OCI-M1 (cell line): ENCODE measurements at places on chromosomes 12 and 14.
A peak's percentile ranks its signal among the peaks of the same experiment; 100 is the strongest.

- no peak for DNase-seq
Measured at GRCh38 chr12:80590085-80590484, 117.3 kb upstream of the MYF6 start.

GRCh38 chr12:30811966-30812365 lies 57.2 kb upstream of the CAPRIN2 start:
- peak; percentile 19 for DNase-seq

- DNase-seq = no peak
Measured at GRCh38 chr14:85583380-85583779, 53.4 kb downstream of the FLRT2 start.

DNA sequence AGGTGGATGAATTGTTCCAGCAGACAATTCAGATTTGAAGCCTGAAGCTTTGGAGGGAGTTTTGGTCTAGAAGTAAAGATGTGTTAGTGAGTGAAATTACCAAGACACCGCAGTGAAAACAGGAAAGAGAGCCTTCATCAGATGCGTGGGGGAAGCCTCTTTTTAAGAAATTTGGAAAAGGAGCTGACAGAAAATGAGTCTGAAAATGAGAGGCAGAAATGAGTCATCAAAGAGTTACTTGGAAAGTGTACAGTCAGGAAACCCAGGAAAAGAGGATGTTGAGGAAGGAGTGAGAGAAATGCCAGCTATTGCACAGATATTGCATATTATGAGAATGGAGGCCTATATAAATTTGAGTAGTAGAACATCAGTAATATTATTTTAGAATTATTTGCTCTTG lies 520.7 kb downstream of the NRXN3 start:
- peak; percentile 26 for DNase-seq

- no peak for DNase-seq
Measured at GRCh38 chr14:63203015-63203414, 1.2 kb upstream of the RHOJ start.

GRCh38 chr12:97862072-97862471 lies 399.5 kb downstream of the RMST start:
- no peak for DNase-seq

DNA sequence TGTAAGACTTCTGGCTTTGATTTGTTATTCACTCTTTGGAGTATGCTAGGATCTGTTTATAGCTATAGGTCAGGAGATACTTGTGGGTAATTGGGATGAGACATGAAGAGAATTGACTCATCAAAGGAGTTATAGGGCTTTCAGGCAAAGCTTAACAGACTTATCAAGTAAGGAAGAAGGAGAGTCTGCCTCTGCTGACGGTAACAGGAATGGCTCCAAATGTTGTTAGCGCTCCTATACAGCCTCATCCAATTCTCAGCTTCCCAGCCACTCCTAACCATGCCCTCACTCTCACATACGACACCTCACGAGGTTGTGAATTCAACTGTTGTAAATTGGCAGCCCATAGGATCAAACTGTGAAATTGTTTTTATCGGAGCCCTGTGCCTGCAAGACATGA lies 140.5 kb downstream of the KCNA5 start:
- no peak for DNase-seq

DNA sequence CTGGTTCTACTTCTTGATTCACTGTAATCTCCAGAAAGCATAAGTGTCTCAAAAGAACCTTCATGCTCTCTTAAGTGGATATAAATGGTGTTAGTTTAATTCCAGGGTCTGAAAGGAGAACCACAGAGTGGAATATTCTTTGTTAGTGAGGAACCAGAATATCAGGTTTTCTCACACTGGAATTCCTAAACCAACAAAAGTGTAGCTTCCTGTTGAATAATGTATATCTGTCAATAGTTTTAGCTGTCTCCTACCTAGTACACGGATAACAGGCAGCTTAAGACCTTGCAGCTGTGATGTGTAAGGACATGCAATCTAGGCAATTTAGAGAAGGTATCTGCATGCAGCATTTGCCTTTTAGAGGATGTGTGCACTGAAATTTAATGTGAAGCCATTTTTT lies 24.0 kb downstream of the LRIG3 start:
- no peak for DNase-seq

GRCh38 chr14:31660728-31661127 lies 99.5 kb downstream of the NUBPL start:
- no peak for DNase-seq

DNA sequence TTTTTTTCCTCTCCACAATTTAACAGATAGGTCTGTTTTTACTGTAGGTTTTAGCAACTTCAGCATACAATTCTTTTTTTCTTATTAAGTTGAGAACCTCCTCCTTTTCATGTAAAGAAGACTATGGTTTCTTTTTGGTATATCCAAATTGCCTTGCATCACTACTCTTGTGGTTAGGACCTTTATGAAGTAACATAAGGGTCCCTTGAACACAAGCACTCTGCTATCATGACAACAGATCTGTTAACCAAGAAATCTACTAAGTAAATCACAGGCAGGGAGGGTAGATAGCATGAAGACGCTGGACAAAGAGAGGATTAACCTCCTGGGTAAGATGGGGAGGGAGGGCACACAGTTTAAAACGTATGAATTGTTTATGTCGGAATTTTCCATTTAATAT lies 380.6 kb downstream of the CCDC91 start:
- peak; percentile 14 for DNase-seq

DNA sequence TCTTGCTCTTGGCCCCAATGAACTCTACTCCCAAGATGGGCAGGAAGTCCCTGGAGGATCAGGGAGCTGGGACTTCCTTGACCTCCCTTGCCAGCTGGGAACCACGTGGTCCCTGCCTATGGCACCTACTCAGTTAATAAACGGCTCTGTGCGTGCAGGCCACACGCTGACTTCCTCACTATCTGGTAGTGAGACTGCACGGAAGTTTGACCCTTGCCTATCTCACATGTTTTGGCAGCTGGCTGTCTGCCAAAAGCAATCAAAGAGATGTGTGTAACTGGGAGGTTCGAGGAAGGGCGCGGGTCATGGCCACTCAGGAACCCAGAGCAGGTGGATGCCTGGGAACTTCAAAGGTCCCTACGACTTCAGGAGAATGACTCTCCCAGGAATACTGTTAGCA lies 57.9 kb downstream of the RFLNA start:
- DNase-seq = peak; percentile 93

- peak; percentile 33 for DNase-seq
Measured at GRCh38 chr14:56120091-56120691, 2.0 kb downstream of the PELI2 start.

- no peak for DNase-seq
Measured at GRCh38 chr14:68787092-68787992, 5.5 kb downstream of the ZFP36L1 start.

DNA sequence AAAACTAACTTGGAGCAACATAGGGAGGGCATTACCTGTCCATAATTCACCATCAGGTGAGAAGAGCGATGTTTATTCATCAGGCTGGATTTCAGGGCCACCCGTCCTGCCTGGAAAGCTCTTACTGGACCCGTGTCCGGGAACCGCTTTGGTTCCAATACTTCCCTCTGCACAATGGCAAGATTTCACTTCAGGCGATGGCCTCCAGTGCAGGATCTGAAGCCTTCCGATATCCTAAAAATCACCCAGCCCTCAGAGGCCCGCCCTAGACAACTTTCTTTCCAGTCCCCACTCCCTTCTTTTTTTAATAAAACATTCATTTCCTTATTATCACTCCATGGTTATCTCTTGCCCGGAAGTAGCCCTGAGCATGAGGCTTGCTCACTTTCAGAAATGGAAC lies 92.5 kb downstream of the BCL11B start:
- no peak for DNase-seq

DNA sequence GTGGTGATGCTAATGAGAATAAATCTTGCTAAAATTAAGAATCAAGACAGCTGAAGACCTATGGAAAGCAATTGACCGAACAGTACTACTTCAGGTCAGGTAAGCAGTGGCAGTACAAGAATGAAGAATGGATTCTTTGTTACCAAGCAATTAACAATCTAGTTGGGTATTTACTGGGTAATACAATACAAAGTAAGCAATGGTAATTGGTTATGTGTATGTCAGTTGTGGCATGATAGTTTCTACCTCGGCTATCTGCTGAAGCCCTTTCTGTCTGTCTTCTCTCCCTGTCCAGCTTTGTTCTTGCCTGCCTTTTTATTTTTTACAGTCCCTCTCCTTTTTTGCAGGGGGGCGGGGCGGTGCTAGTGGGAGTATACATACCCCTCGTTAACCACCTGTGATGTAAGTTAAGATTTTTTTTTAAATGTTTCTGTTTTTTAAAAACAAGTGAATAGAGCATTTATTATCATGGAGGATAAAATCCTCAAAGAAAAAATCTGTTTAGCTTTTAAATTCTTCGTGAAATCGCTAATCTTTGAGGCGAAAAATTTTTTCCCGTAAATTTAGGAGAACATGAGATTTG lies 75.9 kb downstream of the RCOR1 start:
- no peak for DNase-seq

DNA sequence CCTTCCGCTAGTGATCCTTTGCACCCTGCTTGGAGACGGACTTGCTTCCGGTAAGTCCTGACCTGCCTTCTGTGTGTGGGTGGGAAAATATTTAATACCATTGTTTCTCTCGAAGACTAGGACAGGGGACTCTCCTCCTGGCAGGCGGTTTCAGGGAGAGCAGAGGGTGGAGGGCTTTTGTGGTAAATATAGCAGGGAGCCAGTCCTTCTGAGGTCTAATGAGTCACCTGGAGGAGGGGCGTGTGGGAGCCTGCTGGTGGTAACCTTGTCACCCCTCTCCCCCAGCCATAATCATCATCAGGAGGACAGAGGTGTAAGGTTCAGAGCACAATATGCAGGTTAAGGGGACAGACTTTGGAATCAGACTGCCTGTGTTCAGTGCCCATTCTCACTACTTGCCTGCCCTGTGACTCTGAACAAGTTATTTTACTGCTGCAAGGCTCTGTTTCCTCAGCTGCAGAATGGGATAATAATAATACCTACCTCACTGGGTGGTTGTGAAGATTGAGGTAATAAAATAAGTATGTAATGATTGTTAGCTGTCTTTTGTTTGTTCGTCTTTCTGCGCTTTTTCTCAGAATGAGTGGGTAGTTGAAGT lies 47.4 kb downstream of the SUSD6 start:
- no peak for DNase-seq

DNA sequence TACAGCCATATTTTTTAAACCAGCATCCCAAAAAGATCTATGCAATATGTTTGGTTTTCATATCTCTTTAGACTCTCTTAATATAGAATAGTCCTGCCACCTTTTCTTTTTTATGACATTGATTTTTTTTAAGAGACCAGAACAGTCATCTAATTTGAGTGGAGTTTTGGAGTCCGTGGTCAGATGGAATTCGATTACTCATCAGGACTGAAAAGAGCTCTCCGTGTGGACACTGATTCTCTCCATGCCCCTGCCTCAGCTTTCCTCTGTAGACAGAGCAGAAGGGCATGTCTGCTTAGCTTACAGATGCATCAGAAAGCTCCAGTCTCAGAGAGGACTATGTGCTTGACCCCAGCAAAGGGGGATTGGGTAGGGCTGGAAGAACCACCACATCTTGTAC lies 27.8 kb downstream of the SMCO2 start:
- no peak for DNase-seq

GRCh38 chr14:60116181-60116580 lies 24.5 kb downstream of the PCNX4 start:
- no peak for DNase-seq

- DNase-seq = peak; percentile 55
Measured at GRCh38 chr14:103629503-103630121, 601 bp downstream of the KLC1 start.

DNA sequence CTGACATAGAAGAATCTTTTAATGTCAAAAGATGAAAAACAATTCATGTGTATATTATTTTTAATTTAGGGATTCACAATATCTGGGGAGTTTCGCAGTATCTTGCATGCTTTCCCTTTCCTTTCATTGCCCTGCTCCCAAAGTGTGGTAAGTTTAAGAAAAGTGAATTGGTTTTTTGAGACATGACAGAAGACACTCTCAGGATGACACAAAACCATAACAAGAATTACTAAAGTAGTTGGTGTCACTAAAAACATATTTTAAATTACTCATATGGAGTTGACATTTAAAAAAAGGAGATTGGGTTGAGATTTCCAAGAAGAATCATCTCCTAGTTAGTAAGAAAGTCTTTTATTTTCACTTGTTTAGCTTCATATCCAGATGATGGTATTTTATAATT lies 5.1 kb upstream of the PCNX1 start:
- no peak for DNase-seq

DNA sequence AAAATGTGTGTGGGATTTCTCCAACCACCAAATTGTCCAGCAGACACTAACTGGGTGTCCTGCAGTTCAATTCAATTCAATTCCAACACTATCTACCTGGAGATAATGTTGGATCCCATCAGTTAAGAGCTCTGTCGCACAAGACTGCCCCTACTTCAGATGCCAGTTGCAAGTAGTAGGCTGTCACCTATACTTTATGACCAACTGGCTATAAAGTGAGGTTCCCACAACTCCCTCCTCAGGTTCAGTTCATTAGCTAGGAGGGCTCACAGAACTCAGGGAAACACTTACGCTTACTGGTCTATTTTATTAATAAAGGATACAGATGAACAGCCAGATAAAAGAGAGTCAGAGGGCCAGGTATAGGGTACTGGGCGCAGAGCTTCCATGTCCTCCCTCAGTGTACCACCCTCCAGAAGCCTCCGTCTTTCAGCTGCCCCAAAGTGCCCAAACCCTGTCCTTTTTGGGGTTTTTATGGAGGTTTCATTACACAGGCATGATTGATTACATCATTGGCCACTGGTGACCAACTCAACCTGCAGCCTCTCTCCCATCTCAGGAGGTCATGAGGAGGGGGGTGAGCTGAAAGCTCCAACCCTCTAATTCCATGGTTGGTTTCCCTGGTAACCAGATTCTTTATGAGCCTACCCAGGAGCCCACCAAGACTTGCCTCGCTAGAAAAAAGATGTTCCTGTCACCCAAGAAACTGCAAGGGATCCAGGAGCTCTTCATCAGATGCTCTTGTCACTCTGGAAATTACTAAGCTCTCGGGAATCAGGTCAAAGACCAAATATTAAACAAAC lies 7.5 kb upstream of the SERPINA5 start:
- DNase-seq = no peak

DNA sequence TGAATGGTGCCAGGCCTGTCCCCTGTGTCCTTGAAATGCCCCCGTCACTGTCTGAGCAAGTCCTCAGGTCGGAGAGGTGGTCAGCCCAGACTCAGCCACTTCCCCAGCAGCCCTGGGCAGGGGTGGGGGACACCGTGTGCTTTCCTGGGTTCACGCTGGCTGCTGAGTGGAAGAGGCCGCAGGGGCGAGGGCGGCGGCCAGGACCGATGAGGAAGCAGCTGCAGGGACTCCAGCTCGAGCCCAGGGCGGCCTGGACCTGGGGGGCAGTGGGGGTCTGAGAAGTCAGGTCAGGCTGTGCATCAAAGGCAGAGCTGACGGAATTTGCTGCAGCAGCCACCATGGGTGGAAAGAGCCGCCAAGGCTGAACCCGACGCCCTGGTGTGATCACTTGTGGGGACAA lies 28.4 kb downstream of the NOC4L start:
- no peak for DNase-seq

- no peak for DNase-seq
Measured at GRCh38 chr12:119710374-119710964, 42.5 kb downstream of the PRKAB1 start.

GRCh38 chr12:103807561-103808238 lies 33.3 kb downstream of the NT5DC3 start:
- DNase-seq = peak; percentile 75

- DNase-seq = no peak
Measured at GRCh38 chr12:110310763-110311162, 29.7 kb downstream of the ATP2A2 start.

- no peak for DNase-seq
Measured at GRCh38 chr14:55126932-55127459, 2.1 kb upstream of the LGALS3 start.

GRCh38 chr12:5720381-5721005 lies 224.6 kb downstream of the ANO2 start:
- DNase-seq = no peak

- DNase-seq = no peak
Measured at GRCh38 chr14:77302926-77303325, 17.8 kb downstream of the POMT2 start.
